Activated CD4-positive, alpha-beta T cell treated with anti-CD3 and anti-CD28 coated beads, Interleukin-2, amount 10 ng/mL, durations not matched to agents 7 days and 5 days (primary cell): ENCODE measurements at places on chromosomes 12 and 14.

DNA sequence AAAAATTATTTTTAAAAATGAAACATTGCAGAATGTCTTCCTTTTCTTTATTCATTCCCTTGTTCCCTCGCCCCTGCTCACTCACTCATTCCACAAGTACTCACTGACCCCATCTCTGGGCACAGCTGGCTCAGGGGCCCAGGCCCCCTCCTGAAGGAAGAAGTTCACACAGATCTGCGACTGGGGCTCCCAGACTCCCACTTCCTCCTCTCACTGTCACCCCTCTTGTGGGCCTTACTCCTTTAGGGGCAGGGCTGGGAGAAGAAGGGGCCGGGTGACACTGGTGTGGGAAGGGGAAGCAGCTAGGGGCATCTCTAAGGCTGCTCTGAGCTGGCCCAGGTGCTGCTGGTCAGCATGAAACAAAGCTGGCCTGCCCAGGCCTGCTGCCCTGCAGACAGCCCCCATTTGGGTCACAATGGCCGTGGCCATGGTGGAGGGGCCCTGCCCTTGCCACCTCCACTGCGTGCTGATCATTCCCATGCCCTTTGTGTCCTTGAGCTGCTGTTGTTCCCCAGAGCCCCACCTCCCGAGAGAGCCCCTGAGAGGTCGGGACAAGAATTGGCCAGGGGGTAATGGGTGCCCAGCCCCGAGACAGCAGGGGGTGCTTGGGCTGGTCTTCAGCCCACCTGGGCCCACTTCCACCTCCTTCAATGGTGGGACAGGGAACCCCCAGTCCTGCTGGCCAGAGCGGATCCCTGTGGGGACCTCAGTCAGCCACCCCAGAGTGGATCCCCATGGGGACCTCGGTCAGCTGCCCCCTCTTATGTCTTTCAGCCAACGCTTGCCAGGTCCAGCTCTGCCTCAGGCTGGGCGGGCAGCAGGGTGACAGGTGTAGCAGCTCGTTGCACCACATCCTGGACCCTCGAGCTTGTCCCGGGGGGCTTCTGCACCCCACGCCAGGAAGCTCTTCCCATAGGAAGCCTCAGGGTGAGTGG is 212.4 kb upstream of the C14orf180 start:
- H3K36me3 ChIP-seq, result no peaks in the 10 kb centered on the region
- no peak overlapping the region for H3K4me3 ChIP-seq
- DNase-seq, result no peak
- H3K27ac ChIP-seq, result no peak overlapping the region
- H3K27me3 ChIP-seq, result no peaks in the 10 kb centered on the region

GRCh38 chr12:112905451-112906089 is 1.2 kb upstream of the OAS1 start:
- H3K27me3 ChIP-seq, result no peaks in the 10 kb centered on the region
- peaks cover 42% of the 10 kb centered on the region for H3K36me3 ChIP-seq
- peak overlapping the region; percentile 31 for H3K4me3 ChIP-seq

- peak overlapping the region; percentile 76 for H3K27ac ChIP-seq
- peaks cover 38% of the 10 kb centered on the region for H3K4me1 ChIP-seq
- H3K4me3 ChIP-seq, result peak overlapping the region; percentile 79
- peaks cover 2% of the 10 kb centered on the region for H3K27me3 ChIP-seq
- H3K36me3 ChIP-seq, result no peaks in the 10 kb centered on the region
These were observed 499 bp upstream of the GXYLT1 start for GRCh38 chr12:42145197-42145549.

- peaks cover 34% of the 10 kb centered on the region for H3K4me1 ChIP-seq
- no peak for DNase-seq
- no peaks in the 10 kb centered on the region for H3K36me3 ChIP-seq
- H3K27me3 ChIP-seq, result no peaks in the 10 kb centered on the region
These were observed 191.0 kb upstream of the BTG1 start for GRCh38 chr12:92336641-92337040.

DNA sequence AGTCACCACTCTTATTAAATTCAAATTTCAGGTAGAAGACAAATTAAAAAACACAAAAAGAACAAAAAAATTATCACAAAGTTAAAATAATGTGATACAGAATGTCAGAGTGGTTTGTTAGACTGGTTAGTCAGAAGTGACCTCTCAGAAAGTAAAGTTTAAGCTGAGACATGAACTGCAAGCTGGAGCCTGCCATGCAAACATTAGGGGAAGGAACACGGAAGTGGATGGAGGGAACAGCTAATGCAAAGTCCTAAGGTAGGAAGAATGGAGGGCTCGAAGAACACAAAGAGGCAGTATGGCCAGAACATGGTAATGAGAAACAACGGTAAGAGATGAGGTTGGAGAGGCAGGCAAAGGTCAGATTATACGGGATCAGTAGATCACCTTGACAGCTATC is 41.7 kb downstream of the WDHD1 start:
- H3K4me3 ChIP-seq, result no peak overlapping the region
- no peaks in the 10 kb centered on the region for H3K4me1 ChIP-seq
- H3K27me3 ChIP-seq, result no peaks in the 10 kb centered on the region
- peaks cover 48% of the 10 kb centered on the region for H3K36me3 ChIP-seq

DNA sequence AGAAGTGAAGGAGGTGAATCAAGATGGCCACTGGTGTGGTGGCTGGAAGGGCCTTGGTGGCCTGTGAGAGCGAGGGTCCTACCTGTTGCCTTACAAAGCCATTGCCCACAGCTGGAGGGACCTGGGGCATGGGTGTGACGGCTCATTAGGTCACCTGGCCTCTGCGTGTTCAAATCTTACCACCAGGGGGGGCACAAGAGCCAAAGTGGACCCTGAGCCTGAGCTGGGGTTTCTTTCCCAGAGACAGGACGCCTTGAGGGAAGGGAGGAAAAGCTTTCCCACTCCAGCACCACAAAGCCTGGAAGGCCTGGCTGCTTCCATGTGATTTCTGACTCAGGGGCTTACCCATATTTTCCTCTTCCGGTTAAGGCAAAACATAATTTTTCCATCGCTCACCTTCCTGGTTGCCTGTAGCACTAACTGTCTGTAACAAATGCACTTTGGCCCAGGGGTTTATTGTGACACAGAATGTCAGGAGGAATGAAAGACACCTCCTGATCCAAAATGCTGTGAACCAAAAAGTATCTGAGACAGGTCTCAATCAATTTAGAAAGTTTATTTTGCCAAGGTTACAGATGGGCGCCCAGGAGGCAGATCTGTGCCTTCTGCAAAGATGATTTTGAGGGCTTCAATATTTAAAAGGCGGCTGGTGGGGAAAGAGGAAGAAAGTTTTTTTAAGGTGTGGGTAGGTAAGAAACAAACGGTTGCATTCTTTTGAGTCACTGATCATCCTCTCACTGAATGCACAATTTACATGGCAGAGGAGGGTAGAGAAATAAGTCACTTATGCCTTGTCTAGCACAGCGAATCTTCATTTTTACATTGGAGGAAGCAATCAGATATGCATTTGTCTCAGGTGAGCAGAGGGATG is 4.3 kb upstream of the CD9 start:
- H3K4me1 ChIP-seq, result peaks cover 13% of the 10 kb centered on the region
- no peaks in the 10 kb centered on the region for H3K36me3 ChIP-seq
- H3K4me3 ChIP-seq, result no peak overlapping the region

- peaks cover 3% of the 10 kb centered on the region for H3K27me3 ChIP-seq
- H3K36me3 ChIP-seq, result no peaks in the 10 kb centered on the region
- H3K27ac ChIP-seq, result no peak overlapping the region
- no peak overlapping the region for H3K4me3 ChIP-seq
These were observed 170.0 kb upstream of the GZMB start for GRCh38 chr14:24803933-24804494.

DNA sequence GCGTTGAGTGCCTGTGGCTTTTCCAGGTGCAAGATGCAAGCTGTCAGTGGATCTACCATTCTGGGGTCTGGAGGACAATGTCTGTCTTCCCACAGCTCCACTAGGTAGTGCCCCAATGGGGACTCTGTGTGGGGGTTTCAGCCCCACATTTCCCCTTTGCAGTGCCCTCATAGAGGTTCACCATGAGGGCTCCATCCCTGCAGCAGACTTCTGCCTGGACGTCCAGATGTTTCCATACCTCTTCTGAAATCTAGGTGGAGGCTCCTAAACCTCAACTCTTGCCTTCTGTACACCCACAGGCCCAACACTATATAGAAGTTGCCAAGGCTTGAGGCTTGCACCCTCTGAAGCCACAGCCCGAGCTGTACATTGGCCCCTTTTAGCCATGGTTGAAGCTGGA is 52.9 kb downstream of the PRKCH start:
- no peak overlapping the region for H3K4me3 ChIP-seq
- no peak overlapping the region for H3K27ac ChIP-seq
- no peak for DNase-seq
- H3K4me1 ChIP-seq, result peaks cover 81% of the 10 kb centered on the region

DNA sequence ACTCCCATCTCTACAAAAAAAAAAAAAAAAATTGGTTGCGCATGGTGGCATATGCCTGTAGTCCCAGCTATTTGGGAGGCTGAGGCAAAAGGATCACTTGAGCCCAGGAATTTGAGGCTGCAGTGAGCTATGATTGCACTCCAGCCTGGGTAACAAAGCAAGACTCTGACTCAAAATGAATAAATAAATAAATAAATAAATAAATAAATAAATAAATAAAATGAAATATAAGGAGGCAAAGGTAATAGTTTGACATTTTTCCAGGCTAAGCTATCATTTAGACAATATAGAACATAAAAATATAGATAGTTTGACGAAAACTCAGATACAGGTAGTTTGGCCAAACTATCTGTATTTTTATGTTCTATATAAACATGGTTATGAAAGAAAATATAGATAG is 40.5 kb downstream of the ZCRB1 start:
- no peak for DNase-seq
- no peaks in the 10 kb centered on the region for H3K36me3 ChIP-seq
- H3K4me1 ChIP-seq, result peaks cover 7% of the 10 kb centered on the region
- H3K27me3 ChIP-seq, result peaks cover 4% of the 10 kb centered on the region
- H3K27ac ChIP-seq, result no peak overlapping the region
- no peak overlapping the region for H3K4me3 ChIP-seq

DNA sequence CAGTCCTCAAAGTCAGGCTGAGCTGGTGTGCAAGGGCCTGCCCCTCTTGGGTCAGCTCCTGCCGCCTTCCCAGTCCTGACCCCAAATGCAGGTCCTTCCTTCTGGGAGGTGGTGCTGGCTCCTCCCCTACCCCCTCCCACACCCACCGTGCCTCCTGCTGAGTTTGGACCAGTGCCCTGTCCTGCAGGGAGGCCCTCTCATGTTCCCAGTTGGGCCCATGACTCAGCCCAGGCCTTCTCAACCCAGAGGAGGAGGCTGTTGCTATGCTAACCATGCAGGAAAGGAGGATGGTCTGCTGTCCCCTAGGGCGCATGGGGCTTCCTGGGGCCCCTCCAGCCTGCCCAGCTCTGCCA is 4.4 kb downstream of the ZBTB42 start:
- peaks cover 13% of the 10 kb centered on the region for H3K4me1 ChIP-seq
- H3K27me3 ChIP-seq, result no peaks in the 10 kb centered on the region
- no peaks in the 10 kb centered on the region for H3K36me3 ChIP-seq
- no peak for DNase-seq

GRCh38 chr12:113245695-113246477 is 24.6 kb downstream of the TPCN1 start:
- no peak overlapping the region for H3K4me3 ChIP-seq
- no peak overlapping the region for H3K27ac ChIP-seq
- DNase-seq, result no peak

GRCh38 chr14:75476274-75476995 is 45.8 kb upstream of the BATF start:
- no peak overlapping the region for H3K4me3 ChIP-seq
- no peak for DNase-seq
- no peaks in the 10 kb centered on the region for H3K4me1 ChIP-seq
- peaks cover 7% of the 10 kb centered on the region for H3K27me3 ChIP-seq

- H3K36me3 ChIP-seq, result no peaks in the 10 kb centered on the region
- DNase-seq, result no peak
- no peak overlapping the region for H3K4me3 ChIP-seq
- no peak overlapping the region for H3K27ac ChIP-seq
These were observed 2.6 kb downstream of the MYF6 start for GRCh38 chr12:80709811-80710726.

DNA sequence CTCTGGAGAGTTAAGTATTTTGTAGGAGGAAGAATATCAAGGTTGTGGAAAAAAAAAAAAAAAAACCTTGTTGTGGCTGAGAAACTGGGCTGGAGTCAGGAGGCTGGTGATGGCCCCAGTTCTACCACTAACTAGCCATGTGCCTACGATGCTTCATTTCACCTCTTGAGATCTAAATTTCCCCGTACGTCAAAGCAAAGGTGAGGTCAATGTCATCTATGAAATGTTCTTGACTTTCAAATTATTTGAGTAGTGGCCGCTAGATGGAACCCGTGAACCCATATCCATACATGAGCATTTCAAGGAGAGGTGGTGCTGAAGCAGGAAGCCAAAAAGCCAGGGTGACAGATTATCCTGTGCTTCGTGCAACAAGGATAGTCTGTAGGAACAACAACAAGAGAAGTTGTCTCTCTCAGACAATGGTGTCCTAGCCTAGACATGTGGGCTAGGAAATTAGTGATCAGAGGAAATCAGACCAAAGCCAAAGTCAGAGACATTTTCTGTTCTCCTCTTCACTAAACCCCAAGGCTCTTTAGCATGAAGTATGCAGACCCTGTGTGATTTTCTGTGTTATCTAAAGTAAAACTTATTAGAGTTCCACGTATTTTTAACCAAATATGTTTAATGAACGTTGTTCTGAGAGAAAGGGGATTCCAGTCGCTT is 95.5 kb upstream of the ETV6 start:
- H3K36me3 ChIP-seq, result no peaks in the 10 kb centered on the region
- peak overlapping the region; percentile 1 for H3K27ac ChIP-seq
- DNase-seq, result peak; percentile 80
- peaks cover 28% of the 10 kb centered on the region for H3K4me1 ChIP-seq

- H3K27me3 ChIP-seq, result no peaks in the 10 kb centered on the region
- peak overlapping the region; percentile 87 for H3K27ac ChIP-seq
- peaks cover 2% of the 10 kb centered on the region for H3K36me3 ChIP-seq
- peak; percentile 34 for DNase-seq
- H3K4me3 ChIP-seq, result peak overlapping the region; percentile 31
- peaks cover 33% of the 10 kb centered on the region for H3K4me1 ChIP-seq
These were observed 58.1 kb upstream of the CCND2 start for GRCh38 chr12:4215229-4216186.

GRCh38 chr12:104513681-104514080 is 56.9 kb downstream of the CHST11 start:
- no peak overlapping the region for H3K27ac ChIP-seq
- DNase-seq, result no peak
- peaks cover 62% of the 10 kb centered on the region for H3K4me1 ChIP-seq
- H3K4me3 ChIP-seq, result no peak overlapping the region

DNA sequence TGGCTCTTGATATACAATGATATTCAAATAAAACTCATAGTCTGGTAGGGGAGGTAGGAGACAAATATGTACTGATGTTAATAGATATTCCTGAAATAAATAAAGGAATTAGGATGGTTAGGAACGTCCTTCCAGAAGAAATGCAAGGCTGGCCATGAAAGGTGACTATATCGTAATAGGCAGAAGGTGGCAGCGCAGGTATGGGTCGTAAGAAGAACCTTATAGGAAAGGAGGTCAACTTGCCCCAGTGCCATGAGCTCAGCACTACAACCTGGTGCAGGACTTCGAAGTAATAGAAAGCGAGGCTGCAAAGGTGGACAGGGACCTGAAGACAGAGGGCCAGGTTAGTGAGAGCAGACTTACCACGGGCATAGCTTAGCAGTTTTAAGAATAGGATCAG is 55.3 kb upstream of the FGD4 start:
- no peaks in the 10 kb centered on the region for H3K4me1 ChIP-seq
- H3K27me3 ChIP-seq, result no peaks in the 10 kb centered on the region
- no peak overlapping the region for H3K4me3 ChIP-seq
- no peaks in the 10 kb centered on the region for H3K36me3 ChIP-seq
- DNase-seq, result no peak
- H3K27ac ChIP-seq, result no peak overlapping the region
